Occipital lobe (tissue), 3 donors: ENCODE measurements at places on chromosomes 2 and 18. TPM values are rescaled to one million over a fixed set of nuclear protein-coding genes. Genes with fewer than 3 reads are reported as not detected.

DNA sequence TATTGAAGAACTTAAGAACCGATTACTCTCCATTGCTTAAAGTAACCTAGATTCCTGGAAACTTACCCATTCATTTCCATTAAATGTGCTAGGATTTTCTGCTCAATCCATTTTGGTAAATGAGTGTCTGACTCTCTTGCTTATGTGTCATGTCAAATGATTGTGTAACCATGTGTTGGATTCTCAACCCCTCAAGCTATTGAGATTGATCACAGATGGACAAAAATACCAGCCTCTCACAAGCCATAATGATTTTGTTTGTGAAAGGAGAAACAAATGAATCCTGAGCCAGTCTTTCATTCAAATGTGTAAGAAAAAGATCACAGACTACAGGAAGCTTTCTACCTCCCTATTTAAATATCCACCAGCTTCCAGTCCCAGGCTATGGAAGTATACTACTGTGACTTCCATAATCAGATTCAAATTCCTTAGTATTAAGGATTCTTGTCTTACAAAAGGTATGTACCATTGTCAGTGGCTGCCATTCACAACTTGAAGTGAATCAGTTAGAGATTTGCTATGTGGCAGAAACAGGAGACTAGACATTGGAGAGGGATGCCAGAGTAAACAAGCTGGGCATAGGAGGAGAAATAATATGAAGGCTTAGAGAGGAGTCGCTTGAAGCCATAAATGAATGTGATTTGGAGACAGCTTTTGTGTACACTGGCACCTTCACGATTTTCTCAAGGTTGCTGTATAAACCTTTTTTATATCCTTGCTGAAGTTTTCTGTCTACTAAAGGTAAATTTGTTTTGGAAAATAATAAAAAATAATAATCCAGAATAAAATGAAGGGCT, 498.5 kb upstream of the SETBP1 start:
- DNase-seq: no peak

DNA sequence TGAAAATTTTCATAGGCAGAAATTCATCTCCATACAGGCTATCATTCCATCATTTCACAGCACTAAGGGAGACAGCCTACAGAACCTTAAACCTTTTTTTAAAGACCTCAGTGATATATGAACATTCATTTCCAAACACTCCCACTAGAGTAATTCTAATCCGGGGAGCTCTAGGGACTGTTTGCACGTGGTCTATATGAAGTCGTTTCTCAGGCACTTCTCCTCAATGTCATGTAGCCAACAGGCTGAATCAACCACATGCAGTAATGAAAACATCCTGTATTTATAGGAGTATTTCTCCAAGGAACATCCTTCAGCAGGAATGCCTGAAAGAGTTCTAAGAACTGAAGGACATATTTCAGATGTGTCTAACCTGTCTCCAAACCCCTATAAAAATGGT, 97.3 kb upstream of the CREB1 start:
- DNase-seq: no peak

- no peak for DNase-seq
Observed at GRCh38 chr2:23544589-23545295, 159.8 kb downstream of the KLHL29 start.

- DNase-seq: no peak
Observed at GRCh38 chr2:60612033-60612432, 58.6 kb upstream of the BCL11A start.

- no peak for DNase-seq
Observed at GRCh38 chr2:55951533-55951932, 28.0 kb upstream of the EFEMP1 start.

DNA sequence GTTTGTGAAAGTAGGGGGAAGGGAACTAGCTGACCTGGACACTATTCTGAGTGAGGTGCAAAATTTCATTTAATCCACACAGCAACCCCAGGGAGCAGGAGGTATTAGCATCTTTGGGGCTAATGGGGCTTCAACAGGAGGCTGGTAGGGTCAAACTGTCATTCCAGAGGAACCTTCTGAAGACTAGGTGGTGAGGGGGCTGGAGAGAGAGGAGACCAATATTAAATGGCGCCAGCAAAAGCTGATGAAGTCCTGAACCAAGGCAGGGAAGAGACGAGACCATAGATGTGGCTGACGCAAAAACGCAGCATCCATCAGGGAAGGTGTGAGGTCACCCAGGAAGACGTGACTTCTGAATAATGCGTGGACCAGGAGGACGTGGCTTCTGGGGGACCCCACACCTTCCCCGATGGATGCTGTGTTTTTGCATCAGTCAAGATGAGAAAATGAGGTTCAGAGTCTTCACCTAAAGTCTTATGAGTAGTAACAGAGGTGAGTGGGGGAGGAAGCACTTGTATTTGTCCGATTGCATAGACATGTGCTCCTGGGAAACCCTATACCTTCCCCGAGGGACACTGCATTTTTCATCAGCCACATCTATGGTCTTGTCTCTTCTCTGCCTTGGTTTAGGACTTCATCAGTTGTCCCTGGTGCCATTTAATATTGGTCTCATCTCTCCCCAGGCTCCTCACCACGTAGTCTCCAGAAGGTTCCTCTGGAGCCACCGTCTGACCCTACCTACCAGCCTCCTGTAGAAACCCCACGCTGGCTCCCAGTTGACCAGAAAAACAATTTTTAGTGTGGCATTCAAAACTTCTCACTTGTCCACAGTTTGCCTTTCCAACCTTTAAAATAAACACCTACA, 188.6 kb downstream of the MYCN start:
- no peak for DNase-seq

GRCh38 chr2:102190430-102191107, 3.7 kb downstream of the IL1RL2 start:
- DNase-seq: no peak

- no peak for DNase-seq
Observed at GRCh38 chr2:143524119-143524553, 394.9 kb downstream of the ARHGAP15 start.

UGT1A3 gene
- total RNA-seq: not detected

CIAO1 gene
- 80.3 TPM for total RNA-seq

EFHD1 gene
- 1.1 TPM for total RNA-seq

PRSS56 gene
- total RNA-seq: not detected
